ENCODE measurements at places on chromosomes 12 and 14. TPM values are rescaled to one million over a fixed set of nuclear protein-coding genes. Genes with fewer than 3 reads are reported as not detected.

GRCh38 chr12:75820848-75821578 lies 210.6 kb downstream of the PHLDA1 start:
- no peak overlapping the region for H3K4me3 ChIP-seq
- peaks cover 40% of the 10 kb centered on the region for H3K4me1 ChIP-seq
- no peaks in the 10 kb centered on the region for H3K36me3 ChIP-seq
- DNase-seq = no peak

- H3K4me1 ChIP-seq = peaks cover 44% of the 10 kb centered on the region
- H3K27me3 ChIP-seq = no peaks in the 10 kb centered on the region
- DNase-seq = peak; percentile 92
- H3K36me3 ChIP-seq = no peaks in the 10 kb centered on the region
- H3K4me3 ChIP-seq = peak overlapping the region; percentile 55
- H3K27ac ChIP-seq = peak overlapping the region; percentile 19
Observed at GRCh38 chr14:89303456-89304435, 113.3 kb downstream of the FOXN3 start.

- H3K27ac ChIP-seq = no peak overlapping the region
- no peak for DNase-seq
- H3K4me1 ChIP-seq = no peaks in the 10 kb centered on the region
- no peaks in the 10 kb centered on the region for H3K36me3 ChIP-seq
- no peak overlapping the region for H3K4me3 ChIP-seq
Observed at GRCh38 chr14:59849411-59850130, 21.0 kb downstream of the RTN1 start.

DNA sequence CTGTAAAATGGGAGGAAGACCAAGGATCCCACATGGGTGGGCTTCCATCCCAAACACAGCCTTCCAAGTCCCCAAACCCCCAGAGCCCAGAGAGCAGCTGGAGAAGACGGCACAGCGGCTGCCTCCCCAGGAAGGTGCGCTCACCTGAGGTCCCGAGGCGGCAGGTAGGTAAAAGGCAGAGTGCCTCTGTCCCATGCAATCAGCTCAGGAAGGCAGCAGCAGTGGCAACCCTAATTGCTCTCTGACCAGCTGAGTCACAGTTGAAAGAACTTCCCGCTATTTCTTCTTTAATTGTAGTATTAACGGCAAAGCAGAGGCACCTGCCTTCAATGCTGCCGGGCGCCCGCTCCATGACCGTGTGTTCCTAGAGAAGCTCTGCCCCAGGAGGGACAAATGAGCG lies 91.1 kb upstream of the BCL11B start:
- H3K4me3 ChIP-seq = no peak overlapping the region
- no peaks in the 10 kb centered on the region for H3K4me1 ChIP-seq
- H3K27ac ChIP-seq = no peak overlapping the region

- H3K4me3 ChIP-seq = no peak overlapping the region
- peak; percentile 93 for DNase-seq
- H3K36me3 ChIP-seq = no peaks in the 10 kb centered on the region
- H3K27ac ChIP-seq = no peak overlapping the region
- H3K27me3 ChIP-seq = no peaks in the 10 kb centered on the region
- peaks cover 29% of the 10 kb centered on the region for H3K4me1 ChIP-seq
Observed at GRCh38 chr14:64060648-64061096, 207.9 kb downstream of the SYNE2 start.

- no peak for DNase-seq
- no peak overlapping the region for H3K27ac ChIP-seq
- H3K27me3 ChIP-seq = 0 out of 2 replicates have a peak, but pooled peaks cover 4% of the 10 kb centered on the region
- H3K4me3 ChIP-seq = no peak overlapping the region
Observed at GRCh38 chr12:27488479-27488878, 35.5 kb upstream of the PPFIBP1 start.

- no peak overlapping the region for H3K27ac ChIP-seq
- H3K4me1 ChIP-seq = no peaks in the 10 kb centered on the region
- no peaks in the 10 kb centered on the region for H3K36me3 ChIP-seq
- peak; percentile 85 for DNase-seq
Observed at GRCh38 chr12:112992541-112993398, 14.5 kb downstream of the OAS2 start.

GRCh38 chr12:44696542-44696941 lies 179.6 kb downstream of the NELL2 start:
- no peak overlapping the region for H3K27ac ChIP-seq
- no peaks in the 10 kb centered on the region for H3K27me3 ChIP-seq
- peaks cover 11% of the 10 kb centered on the region for H3K36me3 ChIP-seq
- peaks cover 3% of the 10 kb centered on the region for H3K4me1 ChIP-seq

DNA sequence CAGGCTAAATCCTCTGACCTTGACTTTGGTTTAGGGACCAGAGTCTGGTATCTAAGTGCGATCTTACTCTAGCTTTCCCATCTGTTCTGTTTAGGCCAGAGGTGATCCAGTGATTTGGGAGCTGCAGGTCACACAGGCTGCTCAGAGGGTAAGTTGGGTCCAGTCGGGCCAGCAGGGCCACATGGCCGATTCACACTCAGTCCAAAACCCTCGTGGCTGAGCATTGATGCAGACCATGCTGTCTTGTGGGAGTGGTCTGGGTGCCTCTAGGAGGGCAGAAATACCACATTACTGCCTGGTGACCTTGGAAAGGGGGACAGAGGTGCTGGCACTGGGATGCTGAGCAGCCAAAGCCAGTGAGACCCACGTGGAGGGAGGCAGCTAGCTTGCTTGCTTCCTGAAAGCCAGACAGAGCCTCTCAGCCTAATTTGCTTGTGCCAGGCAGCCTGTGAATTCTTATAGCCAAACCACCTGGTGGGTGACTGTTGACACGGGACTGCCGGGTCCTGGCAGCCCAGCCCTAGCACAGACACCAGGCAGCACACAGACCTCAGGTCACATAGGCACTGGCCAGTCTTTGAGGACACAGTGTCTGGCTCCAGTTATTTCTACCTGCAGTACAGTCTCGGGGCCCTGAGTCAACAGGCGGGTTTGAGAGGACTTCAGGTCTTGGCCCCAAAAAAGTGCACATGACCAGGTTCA lies 31.7 kb downstream of the ESRRB start:
- H3K27me3 ChIP-seq = no peaks in the 10 kb centered on the region
- no peak for DNase-seq
- no peak overlapping the region for H3K27ac ChIP-seq
- peaks cover 3% of the 10 kb centered on the region for H3K4me1 ChIP-seq
- H3K4me3 ChIP-seq = no peak overlapping the region

GRCh38 chr14:74506411-74506851 lies 12.9 kb downstream of the ISCA2 start:
- peak overlapping the region; percentile 58 for H3K27ac ChIP-seq
- DNase-seq = peak; percentile 74
- peaks cover 24% of the 10 kb centered on the region for H3K4me1 ChIP-seq
- H3K4me3 ChIP-seq = no peak overlapping the region

DNA sequence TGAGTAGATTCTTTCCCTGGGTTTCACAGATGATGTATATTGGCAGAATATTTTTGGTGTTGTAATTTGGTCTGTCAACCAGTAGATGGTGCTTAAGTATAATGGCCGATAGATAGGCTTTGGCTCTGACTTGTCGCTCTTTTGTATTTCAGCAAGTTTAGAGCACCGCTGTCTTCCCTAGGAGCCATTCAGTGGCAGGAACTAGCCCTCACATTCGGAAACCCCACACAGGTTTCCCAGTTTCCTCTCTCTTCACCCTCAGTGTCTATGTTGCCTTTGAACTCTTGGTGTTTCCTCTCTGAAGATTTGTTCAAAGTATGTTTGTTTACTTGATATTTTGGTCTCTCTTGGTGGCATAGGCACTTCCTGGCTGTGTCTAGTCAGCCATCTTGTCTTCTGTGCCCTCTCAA lies 102.2 kb downstream of the GPHN start:
- H3K4me1 ChIP-seq = no peaks in the 10 kb centered on the region
- DNase-seq = peak; percentile 84
- no peaks in the 10 kb centered on the region for H3K36me3 ChIP-seq
- no peaks in the 10 kb centered on the region for H3K27me3 ChIP-seq
- no peak overlapping the region for H3K4me3 ChIP-seq

DNA sequence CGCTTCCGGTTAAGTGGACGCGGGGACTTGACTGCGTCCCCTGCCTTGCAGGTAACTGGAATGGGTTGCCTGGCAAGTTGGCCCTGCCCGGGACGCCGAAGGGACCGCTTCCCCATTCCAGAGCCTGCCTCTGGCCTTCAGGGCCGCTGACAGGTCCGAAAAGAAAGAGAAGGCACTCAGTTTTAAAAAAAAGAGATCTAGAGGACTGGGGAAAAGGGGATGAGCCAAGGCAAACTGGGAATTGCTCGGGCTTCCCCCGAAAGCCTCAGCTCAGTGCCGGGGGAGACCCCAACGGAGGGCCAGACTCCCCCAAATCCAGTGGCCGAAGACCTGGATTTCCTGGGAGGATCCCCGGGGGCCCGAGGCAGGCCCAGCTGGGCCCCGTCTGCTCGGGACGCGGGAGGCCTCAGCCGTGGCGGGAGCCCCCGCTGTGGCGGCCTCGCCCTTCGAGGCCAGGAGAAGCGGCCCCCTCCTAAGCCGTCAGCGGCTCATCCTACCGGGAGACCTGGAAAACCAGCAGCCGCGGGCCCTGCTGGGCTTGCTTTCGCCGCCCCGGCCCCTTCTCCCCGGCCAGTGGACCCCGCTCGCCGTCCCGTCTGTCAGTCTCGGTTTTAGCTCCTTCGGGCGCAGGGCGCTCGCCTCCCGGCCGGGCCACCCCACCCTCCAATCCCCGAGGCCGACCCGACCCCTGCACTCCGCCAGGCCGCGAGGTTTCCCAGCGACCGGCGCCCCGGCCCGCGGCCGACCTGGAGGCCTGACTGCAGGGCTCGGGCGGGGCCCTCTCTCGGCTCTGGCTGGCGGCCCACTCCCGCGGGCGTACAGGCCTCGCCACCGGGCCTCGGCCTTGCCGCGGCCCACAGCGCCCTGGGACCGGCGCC lies 12.5 kb downstream of the OTX2 start:
- H3K4me1 ChIP-seq = no peaks in the 10 kb centered on the region
- H3K4me3 ChIP-seq = no peak overlapping the region
- no peaks in the 10 kb centered on the region for H3K36me3 ChIP-seq
- 0 out of 2 replicates have a peak, but pooled peaks cover 2% of the 10 kb centered on the region for H3K27me3 ChIP-seq
- no peak for DNase-seq

DNA sequence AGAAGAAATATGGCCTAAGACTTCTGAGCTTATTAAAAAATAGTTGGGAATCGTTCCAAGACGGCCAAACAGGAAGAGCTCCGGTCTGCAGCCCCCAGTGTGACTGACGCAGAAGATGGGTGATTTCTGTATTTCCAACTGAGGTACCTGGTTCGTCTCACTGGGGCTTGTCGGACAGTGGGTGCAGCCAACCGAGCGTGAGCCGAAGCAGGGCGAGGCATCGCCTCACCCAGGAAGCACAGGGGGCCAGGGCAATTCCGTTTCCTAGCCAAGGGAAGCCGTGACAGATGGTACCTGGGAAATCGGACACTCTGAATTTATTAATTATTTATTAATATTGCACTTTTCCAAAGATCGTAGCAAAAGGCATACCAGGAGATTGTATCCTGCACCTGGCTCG lies 857.8 kb downstream of the C12orf50 start:
- no peak overlapping the region for H3K27ac ChIP-seq
- no peak overlapping the region for H3K4me3 ChIP-seq
- H3K4me1 ChIP-seq = no peaks in the 10 kb centered on the region

Gene TBK1
- 43.8 TPM for total RNA-seq

Gene ENDOU
- total RNA-seq = 1.2 TPM

Gene MDP1
- 30.7 TPM for total RNA-seq

Gene CAMKK2
- total RNA-seq = 11.7 TPM

Gene PTPRR
- not detected for total RNA-seq

Gene ZNF268
- 12.3 TPM for total RNA-seq

Measured in Karpas-422 (cell line).